ENCODE measurements at places on chromosomes 1 and 21.

- DNase-seq = no peak
These were observed 1.4 kb downstream of the SLC9A1 start for GRCh38 chr1:27153549-27153886.

DNA sequence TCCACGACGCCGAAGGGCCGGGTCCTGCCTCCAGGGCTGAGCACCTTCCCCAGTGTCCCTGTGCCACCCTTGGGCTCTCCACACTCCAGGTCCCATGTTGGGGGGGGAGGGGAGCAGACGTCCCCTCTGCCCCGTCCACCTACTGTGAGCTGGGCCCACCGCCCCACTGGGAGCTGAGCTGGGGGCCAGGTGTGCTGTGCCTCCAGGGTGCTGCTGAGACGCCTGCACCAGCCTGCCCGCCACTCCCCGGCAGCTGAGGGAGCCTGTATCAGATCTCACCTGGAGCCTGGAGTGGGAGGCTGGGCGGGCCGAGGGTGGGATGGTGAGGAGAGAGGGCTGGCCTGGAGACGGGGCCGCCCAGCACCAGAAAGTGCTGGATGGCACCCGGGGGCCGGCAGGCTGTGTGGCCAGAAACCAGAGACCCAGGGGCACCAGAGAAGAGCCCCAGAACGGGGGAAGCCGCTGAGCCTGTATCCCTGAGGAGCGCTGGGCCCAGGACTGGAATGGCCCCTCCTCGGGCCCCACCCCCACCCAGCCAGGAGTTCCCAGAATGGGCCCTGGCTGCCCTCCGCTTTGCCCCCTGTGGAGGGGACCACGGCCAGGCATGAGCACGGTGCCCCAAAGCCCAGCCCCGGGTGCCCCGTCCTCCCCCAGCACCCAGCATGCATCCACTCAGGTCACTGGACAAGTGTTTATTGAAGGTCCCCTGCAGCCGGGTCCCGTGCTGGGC, 3.4 kb downstream of the TNFRSF18 start:
- DNase-seq = no peak

DNA sequence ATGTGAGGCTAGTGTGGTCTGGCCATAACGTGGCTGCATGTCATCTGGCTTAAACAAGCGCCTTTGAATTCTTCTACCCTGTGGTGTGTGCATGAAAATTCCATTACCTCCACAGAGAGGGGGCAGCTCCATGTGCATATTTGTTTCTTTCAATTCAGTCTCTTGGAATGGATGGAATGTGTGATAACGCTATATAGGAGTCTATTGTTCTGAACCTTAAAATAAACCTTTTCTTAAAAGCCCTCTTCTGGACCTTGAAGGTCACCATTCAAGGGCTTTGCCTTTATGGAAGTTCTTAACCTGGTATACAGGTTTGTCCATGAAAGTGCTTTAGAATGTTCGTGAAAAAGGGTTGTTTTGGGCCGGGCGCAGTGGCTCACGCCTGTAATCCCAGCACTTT, 118.2 kb upstream of the ADGRL2 start:
- DNase-seq = no peak

DNA sequence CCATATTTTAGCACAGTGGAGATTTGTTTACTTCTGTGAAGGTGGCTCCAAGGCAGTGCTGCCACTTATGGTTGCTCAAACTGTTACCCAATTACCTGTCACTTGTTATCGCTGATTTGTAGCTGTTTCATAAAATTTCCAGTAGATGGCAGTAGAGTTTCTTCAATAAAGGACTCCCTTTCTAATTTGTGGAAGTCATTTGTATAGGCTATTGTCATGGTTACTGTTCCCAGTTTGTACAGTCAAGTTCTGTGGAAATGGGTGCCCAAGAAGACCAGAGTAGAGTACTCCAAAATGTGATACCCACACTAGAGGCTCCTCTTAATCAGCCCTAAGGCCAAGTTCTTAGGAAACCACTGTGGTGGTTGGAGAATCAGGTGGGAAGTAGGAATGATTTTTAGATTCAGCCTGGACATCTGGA, 186.1 kb downstream of the CLEC20A start:
- peak; percentile 38 for DNase-seq

DNA sequence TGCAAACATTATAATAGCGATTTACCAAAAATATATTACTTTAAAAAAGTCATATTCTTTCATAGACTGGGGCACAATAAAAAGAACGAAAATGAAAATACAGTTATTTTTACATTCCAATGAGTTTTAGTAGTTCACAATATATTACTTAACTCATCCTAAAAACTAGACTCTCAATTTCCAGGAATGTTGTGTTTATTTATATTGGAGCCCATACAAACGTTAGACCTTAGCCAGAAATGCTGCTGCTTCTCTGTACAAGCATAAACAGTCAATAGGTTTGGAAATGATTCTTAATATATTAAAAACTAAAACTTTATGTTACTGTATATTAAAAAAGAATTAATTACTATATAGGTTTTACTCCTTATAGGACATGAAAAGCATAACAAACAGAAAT, 302.3 kb downstream of the BRINP3 start:
- no peak for DNase-seq

GRCh38 chr1:116766616-116767469, 12.6 kb downstream of the CD2 start:
- no peak for DNase-seq

DNA sequence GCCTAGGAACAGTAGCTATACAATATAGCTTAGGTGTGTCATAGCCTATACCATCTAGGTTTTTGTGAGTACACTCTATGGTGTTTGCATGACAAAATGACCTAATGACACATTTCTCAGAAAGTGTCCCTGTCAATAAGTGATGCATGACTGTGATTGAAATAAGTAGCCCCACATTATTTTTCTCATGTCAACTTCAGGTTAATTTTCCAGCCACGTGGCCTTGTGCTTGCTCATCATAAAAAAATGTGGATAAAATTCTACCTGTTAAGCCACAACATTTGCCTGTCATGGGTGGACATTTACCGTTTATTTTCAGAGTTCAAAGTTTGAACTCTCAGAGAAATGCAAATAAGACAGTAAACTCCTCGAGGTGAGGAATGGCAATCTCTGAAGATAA, 5.5 kb downstream of the DISC1 start:
- DNase-seq = no peak

- DNase-seq = no peak
These were observed 1.1 kb upstream of the NFIA start for GRCh38 chr1:61081144-61081685.

DNA sequence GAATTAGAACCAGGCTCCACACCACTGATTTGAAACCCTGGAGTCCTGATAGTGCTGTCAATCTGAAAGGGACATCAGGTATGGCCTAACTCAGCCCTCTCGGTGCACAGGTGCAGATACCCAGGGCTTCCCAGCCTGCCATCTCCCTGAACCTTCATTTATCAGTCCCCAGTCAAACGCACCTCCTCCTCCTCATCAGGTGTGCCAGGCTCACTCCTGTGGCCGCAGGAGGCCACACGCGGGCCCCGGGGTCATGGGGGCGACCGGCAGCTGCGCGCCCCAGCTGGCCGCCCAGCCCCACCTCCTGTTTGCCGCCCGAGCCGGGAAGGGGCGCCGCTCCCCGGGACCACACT, 572 bp downstream of the FUCA1 start:
- DNase-seq = no peak

DNA sequence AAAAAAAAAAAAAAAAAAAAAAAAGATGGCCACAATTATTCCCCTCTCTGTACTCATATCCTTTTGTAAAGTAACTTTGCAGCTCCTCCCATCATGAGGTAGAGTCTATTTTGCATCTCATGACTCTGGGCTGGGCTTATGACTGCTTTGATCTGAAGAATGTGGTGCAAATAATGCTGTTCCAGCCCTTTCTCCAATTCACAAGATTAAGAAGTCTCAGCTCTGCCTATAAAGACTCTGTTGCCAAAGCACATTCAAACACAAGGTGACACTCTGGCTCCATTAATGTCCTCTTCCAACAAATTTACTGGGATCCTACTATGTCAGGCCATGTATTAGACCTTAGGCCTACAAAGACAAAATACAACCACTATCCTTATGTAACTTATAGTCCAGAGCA, 64.8 kb upstream of the PTCH2 start:
- DNase-seq = no peak

- no peak for DNase-seq
These were observed 137.4 kb downstream of the DYRK1A start for GRCh38 chr21:37503848-37504467.

- no peak for DNase-seq
These were observed 63.2 kb upstream of the TMEM51 start for GRCh38 chr1:15090373-15090772.

DNA sequence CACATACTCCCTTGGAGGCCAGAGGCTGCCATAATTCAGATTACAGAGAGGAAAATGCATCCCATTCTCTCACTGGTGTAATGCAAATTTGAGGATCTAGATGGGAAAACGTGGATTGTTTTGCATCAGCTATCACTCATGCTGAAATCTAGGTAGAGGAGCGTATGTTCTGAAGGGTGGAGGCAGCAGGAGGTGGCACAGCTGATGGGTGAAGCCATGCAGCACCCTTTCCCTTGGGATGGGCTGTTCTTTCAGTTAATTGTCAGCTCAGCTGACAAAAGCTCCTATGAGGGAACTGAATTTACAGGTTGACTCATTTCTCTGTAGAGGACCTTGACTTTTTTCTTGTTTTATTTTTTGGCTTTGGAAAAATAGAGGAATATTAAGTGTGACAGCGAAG, 41.8 kb downstream of the CAMTA1 start:
- no peak for DNase-seq

DNA sequence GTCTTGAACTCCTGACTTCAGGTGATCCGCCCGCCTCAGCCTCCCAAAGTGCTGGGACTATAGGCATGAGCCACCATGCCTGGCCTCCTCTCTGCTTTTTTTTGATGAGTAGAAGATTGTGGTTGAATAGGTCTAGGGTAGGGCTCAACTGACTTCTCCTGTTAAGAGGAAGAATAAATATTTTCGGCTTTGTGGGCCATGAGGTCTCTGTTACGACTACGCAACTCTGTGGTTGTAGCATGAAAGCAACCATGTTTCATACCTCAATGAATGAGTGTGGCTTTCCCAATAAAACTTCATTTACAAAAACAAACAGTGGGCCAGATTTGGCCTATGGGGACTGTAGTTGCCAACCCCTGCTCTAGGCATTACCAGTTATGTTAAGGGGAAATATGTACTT, 67.8 kb downstream of the NID1 start:
- no peak for DNase-seq

DNA sequence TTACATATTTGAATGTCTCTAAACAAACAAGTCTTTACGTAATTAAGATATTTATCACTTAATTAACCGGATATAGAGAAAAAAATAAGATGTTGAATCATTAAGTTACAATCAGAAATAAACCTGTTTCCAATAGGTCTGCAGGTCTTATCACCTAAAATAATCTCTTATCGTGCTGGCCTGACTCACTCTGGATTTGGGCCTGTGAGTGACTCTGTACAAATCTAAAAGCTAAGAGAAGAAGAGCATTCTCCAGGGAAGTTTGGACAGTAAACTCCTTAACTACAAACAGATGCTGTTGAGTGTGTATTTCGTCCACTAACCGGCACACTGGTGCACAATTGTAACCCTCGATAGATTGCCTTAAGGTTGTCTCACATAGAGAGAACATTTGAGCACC, 25.3 kb downstream of the CEP104 start:
- no peak for DNase-seq

DNA sequence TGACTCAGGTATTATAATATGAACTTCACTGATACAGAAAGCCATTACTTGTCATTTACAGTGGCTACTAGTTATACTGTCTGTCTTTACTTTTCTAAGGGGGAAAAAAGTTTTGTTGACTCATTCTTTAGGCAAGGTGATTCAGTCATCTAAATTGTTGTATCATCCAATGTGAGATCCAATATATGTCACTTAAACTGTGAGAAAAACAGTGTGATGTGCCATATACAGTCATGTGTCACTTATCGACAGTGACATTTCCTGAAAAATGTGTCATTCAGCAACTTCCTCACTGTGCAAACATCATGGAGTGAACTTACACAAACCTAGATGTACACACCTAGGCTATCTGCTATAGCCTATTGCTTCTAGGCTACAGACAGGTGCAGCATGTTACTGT, 57.6 kb downstream of the KCNK2 start:
- DNase-seq = no peak

GRCh38 chr1:19437891-19438294, 47.4 kb downstream of the CAPZB start:
- DNase-seq = peak; percentile 28

DNA sequence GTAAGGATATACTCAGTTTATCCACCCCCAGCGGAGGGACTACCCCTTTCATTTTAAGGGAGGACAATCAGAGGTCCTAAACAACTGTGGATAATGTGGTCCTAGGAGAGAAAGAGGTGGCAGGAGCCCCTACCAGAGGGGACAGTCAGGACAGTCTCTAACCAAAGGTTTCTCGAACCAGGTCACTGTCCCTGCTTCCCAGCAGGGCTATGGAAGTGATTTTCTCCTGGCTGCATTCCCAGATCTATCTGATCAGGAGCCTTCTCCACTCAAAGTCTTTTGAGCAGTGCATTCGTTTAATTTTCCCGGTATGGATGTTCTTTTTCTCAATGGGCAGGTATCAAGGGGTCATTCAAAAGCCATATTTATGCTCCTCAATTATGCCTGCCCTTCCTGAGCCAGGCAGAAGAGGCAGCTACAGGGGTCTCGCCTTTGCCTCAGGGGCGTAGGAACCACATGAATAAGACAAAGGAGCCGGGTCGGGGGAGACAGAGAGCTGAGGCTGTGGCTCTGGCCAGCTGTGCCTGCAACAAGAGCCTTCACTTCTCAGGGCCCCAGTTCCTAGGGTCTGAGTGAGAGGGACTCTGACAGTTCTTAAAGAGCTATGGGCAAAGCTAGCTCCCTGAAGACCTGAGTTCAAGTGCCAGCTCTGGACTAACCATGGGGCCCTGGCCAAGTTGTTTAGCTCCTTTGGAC, 62.5 kb upstream of the DMRTB1 start:
- DNase-seq = no peak

DNA sequence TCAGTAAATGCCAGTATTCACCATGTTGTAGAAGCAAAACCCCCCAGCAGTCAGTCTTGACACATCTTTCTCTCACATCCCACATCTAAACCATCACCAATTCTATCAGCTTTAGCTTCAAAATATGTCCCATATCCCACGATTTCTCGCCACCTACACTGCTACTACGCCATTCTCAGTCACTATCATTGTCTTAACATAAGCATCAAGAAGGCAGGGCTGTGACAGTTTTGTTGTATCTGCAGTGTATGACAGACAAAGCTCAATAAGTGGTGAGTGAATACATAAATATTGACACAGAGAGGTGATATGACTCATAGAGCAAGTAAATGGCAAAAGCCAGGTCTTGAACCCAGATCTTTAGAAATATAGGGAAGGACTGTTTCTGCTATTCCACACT, 59.9 kb downstream of the JAK1 start:
- DNase-seq = peak; percentile 52

GRCh38 chr1:26702680-26703038, 6.8 kb downstream of the ARID1A start:
- DNase-seq = no peak

GRCh38 chr1:234885601-234886000, 243.0 kb downstream of the TOMM20 start:
- no peak for DNase-seq
